NCI-H187 (cell line): ENCODE measurements at places on chromosomes 11 and 22.
A peak's percentile ranks its signal among the peaks of the same experiment; 100 is the strongest.

DNA sequence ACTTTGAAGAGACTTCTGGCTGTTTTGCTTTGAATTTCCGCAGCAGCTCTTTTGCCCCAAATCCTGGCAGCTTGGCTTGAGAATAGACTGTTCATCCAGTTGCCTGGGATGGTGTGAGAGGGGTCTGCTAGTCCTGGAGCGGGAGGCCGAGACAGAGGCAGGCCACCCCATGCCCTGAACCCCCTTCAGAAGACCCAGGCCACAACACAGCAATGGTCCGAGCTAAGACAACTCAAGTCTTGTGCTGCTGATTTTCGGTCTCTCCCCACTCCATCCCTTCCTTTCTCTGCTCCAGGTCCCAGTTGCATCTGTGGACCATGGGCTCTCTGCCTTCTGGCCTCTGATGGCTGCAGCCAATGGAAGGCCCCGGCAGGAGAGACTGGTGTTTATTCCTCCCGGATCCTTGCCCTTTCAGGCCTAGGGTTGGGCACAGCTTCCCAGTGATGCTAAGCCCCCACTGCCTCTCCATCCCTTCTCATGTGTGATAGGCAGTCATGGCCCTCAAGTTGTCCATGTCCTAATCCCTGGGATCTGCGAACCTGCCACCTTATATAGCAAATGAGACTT lies 31.9 kb upstream of the TP53I11 start:
- DNase-seq, result no peak

- DNase-seq, result no peak
Measured at GRCh38 chr11:99452075-99452474, 431.3 kb downstream of the CNTN5 start.

DNA sequence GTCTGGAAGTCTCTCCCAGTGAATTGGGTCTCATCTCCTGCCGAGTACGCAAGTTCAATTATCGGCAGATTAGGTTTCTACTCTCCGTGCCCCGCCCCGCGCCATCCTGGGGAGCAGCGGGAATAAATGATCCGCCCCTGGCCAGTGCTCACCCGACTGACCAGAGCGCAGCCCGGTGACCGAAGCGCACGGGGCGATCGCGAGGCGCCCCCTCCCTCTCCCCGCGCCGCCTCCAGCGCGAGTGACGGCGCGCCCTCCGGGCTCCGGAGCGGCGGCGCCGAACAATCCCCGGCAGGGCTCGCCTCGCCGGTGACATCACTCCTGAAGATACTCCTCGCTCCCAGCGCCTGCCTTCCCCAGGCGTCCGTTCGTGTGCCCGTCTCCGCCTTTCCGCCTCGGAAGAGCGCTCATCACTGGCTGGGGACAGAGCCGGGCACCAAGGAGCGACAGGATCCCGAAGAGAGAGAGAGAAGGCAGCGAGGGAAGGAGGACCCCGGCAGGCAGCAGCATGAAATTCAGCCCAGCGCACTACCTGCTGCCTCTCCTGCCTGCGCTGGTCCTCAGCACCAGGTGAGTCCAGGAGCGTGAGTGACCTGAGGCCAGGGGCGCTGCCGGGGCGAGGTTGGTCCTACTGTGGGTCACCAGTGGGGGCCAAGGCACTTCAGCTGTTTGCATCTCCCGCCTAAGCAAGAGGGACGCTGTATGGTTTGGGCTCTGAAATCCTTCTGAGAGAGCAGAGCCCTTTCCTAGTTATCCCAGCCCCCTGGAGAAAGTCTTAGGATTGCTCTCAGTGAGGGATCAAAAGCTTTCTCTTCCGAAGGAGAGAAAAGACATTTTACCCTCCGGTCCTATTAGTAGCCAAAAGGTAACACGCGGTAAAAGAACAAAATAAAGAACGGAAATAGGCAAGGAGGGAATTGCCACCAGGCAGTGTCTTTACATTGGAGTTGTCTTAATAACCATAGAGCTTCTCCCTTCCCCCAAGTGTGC lies at the start of gene LUZP2:
Gene LUZP2, plus strand, starts transcription at position 318 of the 990 bp plus-strand sequence.
- DNase-seq, result peak; percentile 40

DNA sequence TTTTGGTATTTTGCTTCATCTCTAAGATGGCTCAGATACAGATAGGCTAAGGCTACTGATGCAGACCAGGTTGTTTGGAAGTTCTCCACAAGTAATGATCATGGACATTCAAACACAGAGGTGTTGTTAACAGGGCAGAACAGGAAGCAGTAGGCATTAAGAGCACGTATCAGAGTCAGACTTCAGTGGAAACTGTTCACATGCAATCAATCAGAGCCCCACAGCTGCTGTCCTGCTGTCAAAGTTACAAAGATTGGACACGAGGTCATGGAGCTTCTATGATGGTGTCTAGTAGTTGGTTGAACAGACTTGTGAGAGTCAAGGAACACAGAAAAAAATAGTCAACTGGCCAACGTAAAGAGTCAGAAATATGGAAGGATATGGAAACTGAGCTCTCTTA lies 19.8 kb downstream of the OR10D3 start:
- no peak for DNase-seq

DNA sequence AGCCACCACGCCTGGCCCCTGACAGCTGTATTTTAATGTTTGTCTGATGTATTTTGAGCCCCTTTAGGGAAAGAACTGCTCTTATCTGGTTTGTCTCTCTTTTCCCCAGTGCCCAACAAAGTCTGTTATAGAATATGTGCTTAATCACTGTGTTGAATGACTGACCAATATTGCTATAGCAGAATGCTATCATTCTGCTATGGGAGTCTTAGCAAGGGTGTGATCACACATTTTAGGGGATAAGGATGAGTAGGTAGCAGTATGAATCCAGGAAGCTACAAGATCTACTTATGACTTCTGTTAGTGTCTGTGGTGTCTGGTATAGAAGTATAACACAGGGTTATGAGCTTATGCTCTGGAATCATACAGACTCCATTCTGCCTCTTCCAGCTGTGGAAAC lies 117.5 kb upstream of the RRM1 start:
- no peak for DNase-seq

- DNase-seq, result no peak
Measured at GRCh38 chr11:60905047-60905446, 1.3 kb downstream of the PRPF19 start.

DNA sequence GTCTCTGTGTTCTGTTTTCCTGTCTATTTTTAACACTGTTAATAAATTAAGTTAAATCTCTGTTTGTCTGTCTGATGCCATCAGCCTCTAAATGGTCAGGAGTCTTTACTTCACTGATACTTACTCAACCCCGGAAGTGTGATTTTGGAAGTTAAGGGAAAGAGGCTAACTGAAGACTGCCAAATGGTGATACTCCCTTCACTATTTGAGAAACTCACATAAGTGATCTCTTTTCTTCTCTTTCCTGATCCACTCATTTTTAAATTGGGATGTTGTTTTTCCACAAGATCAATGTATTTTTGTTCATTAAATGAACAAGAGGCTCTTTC lies 389 bp upstream of the CASP12 start:
- DNase-seq, result no peak

- no peak for DNase-seq
Measured at GRCh38 chr11:112977755-112978154, 16.5 kb downstream of the NCAM1 start.

DNA sequence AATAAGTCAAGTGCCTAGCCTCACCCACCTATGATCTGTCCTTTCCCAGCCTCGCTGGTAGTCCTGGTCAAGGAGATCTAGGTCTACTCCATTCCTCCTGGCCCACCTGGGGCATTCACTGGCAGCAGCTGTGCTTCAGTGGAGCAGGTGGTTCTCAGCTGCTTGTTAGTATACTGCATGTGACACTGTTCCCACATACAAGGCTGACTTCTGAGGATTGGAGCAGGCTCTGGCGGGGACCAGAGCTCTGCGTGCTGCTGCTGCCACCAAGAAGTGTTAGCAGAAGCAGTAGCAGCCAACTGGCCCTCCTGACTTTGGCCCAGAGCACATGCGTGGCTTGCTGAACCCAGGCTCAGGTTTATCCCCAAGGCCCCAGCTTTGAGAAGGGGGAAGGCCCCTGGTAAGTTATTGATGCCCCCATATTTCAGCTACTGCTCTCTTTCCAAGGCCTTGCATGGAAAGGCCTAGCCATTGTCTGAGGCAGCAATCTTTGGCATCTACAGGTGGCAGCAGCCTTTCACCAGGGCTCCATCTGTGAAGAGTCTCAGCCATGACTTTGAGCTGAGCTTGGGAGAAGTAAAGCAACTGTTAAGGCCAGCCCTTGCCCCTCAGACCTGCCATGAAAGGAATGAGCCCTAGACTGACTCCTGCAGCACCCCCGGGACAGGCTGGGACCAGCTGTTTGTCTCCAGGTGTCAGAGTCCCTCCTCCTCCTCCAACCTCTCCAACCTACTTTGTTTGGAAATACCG lies 26.5 kb downstream of the ARHGAP1 start:
- DNase-seq, result no peak

- no peak for DNase-seq
Measured at GRCh38 chr22:33897448-33897835, 22.8 kb downstream of the LARGE1 start.

DNA sequence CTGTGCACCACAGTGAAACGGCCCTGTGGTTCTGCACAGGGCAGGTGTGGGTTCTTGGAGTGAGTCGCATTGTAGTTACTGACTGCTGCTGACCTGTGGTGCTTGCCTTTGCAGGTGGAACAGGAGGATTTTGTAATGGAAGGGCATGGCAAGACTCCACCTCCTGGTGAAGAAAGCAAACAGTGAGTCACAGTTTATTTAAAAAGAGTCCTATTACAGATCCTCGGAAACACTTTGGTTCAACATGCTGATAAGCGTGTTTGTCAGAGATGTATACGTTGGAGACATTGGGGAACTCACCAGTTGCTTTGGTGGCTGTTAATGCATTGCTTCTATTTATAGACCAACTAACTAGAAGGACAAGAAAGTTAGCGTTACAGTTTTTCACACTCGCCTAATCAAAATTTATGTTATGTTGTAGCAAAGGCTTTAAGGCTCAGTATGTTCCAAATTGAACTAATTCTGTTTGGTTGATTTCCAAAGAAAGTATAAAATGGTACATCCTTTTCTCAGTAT lies 21.7 kb upstream of the TNRC6B start:
- peak; percentile 23 for DNase-seq

- DNase-seq, result no peak
Measured at GRCh38 chr22:39498368-39498767, 3.7 kb upstream of the MIEF1 start.

GRCh38 chr11:16093889-16094653 lies 262.3 kb downstream of the SOX6 start:
- DNase-seq, result no peak

GRCh38 chr11:19683141-19683805 lies 29.4 kb upstream of the NAV2 start:
- no peak for DNase-seq

GRCh38 chr11:135027461-135027860 lies 615.4 kb upstream of the B3GAT1 start:
- DNase-seq, result no peak

DNA sequence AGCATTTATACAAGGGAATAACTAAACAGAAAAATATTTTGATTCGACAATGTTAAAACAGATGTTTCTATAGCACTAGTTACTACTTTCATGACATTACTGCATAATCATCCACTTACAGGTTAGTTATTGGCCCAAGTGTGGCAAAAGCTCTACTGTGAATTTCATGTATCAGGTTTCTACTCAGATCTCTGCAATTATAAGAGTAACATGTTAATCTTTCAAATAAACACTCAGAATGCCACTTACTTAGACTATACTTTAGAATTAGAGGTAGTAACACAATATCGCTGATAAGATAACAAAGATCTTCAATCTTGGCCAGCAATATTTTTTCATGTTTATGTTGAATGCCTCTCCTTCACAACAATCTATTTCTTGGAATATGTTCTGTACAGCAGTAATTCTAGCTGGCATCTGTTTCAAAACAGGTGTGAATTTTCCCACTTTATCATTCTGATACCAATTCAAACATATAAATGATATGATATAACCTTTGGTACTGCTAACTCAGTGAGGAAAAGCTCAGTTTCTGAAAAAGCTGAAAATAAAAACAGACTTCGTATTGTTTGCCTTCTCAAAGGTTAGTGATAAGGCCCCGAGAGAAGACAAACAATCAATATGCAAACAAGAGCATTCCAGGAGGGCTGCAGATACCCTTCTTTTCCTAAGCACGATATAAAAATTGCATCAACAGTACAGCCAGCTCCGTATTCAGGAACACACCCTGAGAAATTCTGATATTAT lies 11.0 kb upstream of the CCDC34 start:
- no peak for DNase-seq

DNA sequence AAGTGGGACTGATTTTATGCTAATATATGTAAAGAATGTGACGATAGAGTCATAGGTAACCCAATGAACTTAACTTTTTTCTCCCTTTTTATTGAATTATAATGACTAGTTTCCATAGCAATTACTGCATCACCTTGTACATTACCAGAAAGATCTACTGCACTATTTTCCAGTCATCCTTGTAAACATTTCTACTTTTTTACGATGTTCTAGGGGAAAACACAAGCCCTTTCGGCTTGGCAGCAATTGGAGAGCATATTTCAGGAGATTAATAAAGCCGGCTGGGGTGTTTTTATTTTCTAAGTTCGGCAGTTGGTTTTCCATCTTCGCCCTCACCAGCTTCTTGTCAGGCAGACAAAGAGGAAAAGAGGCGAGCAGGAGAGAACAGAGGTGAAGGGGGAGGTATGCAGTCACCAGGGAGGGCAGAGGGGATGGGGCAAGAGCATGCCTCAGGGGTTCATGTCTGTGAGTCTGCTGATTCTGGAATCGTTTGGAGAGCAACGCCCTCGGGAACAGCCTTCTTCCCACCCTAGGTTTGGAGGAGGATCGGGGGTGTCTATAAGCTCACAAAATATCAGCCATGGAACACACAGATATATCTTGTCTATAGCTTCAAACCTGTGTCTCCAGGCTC lies 476.4 kb downstream of the MIAT start:
- DNase-seq, result no peak

DNA sequence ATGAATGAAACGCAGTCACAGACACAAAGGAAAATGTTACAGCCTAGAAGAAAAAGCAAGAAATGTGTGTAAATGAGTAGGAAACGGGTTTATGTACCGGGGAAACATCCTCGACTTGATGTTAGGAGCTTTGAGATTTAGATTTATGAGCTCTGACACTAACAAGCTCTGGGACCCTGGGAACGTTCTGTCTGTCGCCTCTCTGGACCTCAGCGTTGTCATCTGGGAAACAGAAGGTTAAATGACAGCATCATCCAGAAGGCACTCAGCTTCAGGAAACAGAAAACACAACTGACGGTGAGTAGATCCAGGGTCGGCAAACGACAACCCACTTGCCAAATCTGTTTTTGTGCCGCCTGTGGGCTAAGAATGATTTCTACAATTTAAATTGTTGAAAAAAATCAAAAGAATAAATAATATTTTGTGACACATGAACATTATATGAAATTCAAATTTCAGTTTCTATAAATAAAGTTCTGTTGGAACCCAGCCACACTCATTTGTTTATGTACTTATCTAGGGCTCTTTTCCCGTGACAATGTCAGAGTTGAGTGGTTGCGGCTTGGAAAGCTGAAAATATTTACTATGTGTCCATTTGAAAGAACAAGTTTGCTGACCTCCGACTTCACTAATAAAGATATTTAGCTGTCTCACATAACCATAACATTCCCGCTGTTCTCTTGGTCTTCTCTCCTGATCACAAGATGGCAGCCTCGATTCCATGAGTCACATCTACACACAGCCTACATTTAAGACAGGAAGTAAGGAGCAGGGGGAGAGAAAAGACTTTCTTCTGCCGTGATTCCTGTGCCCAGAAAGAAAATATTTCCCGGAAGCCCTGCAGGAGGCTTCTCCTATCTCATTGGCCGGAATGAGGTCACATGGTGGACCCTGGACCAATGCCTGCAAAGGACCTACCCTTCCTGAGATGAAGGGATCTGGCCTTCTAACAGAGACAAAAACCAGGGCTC lies 47.1 kb upstream of the SYT13 start:
- DNase-seq, result peak; percentile 7
